ENCODE measurements at places on chromosomes 3 and 15.

DNA sequence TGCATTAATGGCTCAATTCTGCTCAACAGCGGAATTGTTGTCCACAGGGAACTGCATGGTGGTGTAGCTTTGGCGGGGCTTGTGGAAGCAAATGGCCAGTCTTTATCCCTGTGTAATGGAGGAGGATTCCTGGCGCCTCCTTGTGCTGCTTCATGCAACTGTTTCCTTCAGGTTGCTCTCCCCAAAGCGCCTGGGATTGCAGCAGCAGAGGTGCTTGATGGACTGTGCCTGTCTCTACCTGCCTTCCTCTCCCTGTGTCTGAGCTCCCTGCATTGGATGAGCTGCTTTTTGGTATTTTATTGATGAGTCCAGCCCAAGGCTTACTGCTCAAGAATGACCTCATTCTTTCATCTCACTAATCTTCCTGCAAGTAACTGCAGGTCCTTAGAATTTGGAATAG lies 72.9 kb upstream of the NDN start:
- peak; percentile 22 for DNase-seq

DNA sequence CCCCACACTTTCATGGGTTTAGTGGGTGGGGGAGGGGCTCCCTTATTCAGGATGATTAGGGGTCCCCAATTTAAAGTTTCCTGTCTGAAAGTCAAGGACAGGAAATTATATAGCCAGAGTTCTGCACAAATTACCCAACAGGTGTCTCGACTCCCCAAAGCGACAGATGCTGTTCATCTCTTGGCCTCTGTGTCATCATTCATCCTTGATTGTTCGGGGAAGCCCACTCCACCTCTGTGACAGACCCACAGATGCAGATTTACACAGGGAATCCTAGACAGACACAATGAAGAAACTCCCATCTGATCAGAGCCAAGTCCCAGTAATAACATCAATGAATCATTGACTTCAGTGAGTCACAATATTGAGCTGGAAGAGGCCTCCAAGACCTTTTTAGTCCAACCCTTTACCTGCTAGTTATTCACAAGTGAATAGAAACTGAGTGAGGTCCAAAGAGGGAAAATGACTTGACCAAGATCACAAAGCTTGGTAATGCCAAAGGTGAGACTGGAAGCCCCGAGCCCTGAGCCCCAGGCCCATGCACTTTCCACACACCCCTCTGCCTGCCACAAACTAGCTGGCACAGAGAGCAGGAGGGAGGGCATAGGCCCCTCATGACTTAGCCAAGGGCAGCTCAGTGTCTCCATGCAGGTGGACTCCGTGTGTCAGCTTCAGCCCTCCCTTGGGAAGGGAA lies 7.9 kb upstream of the SRP14 start:
- no peak for DNase-seq

- DNase-seq, result no peak
Observed at GRCh38 chr15:29635513-29636098, 186.7 kb downstream of the TJP1 start.

GRCh38 chr3:14870783-14871060 lies 52.0 kb downstream of the FGD5 start:
- no peak for DNase-seq

- peak; percentile 90 for DNase-seq
Observed at GRCh38 chr15:27398631-27399161, 427.7 kb downstream of the GABRG3 start.

GRCh38 chr3:28042707-28043106 lies 198.7 kb upstream of the CMC1 start:
- DNase-seq, result no peak

DNA sequence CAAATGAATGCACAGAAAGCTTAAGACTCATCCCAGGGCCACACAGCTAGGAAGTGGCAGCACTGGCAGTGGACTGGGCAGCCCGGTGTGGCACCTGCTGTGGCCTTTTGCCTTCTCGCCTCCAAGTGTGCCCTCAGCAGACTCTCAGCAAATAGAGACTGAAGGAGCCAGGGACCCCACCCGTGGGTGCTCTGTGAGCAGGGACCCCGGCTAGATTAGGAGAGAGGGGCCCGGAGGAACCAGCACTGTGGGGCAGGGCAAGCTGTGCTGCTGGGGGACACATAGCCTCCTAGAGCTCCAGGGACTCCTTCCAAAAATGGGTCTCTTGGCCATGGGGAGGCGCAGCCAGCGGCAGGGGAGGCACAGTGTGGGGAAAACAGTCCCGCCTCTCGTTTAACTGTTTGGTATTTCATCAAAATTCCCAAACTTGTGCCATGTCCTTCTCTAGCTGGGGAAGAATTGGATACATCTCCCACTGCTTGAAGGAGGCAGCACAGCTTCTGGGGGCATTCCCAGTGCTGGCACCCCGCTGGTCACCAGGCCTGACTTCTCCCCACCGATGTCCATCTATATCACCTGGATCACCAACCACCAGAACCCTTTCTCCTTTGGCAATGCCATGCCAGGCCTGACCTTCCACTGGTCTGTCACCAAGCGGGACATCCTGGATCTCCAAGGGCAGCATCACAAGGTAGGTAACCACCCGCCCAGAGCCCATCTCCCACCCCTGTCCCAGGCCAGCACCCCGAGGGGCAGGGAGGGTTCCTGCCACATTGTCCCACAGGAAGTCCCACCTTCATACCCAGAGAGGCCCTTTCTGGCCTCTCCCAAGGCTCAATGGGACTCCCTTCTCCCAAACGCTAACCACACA lies 12.0 kb upstream of the TXNRD3 start:
- no peak for DNase-seq

GRCh38 chr15:78836333-78836732 lies 25.1 kb upstream of the ADAMTS7 start:
- DNase-seq, result no peak

- no peak for DNase-seq
Observed at GRCh38 chr3:23239211-23240068, 36.3 kb downstream of the UBE2E2 start.

GRCh38 chr3:62873761-62874710 lies 1.2 kb downstream of the CADPS start:
- DNase-seq, result peak; percentile 89

- no peak for DNase-seq
Observed at GRCh38 chr3:187211532-187212195, 14.4 kb downstream of the RTP1 start.

DNA sequence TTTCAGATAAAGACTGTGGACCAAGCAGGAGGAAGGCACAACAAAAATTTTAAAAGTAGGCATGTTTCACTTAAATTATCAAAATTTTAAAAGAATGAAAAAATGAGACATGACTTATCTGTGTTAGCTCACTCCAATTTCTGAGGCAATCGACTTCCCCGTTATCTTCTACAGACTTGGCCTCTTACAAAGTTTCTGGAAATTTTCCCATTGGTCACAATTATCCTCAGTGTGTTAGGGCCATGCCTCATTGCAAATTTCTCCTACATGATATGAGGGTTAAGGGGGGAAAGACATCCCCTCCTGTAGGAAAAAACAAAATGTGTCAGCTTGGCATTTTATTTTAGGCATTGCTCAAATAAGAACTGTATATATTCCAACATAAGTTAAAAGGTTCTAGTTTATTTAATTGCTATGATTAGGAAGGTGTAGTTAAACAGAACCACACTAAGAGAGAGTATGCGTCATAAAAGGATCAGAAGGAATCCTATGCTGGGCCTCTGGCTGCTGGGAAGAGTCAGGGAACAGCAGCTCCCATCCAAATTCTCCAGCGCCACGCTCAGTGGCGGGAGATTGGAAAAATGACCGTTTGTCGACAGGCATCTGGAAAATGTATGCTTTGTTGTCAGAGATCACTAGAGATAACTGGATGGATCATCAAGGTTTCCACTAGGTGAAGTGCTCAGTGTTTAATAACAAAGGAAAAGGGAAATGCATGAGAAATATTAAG lies 463.6 kb upstream of the NR2F2 start:
- no peak for DNase-seq

DNA sequence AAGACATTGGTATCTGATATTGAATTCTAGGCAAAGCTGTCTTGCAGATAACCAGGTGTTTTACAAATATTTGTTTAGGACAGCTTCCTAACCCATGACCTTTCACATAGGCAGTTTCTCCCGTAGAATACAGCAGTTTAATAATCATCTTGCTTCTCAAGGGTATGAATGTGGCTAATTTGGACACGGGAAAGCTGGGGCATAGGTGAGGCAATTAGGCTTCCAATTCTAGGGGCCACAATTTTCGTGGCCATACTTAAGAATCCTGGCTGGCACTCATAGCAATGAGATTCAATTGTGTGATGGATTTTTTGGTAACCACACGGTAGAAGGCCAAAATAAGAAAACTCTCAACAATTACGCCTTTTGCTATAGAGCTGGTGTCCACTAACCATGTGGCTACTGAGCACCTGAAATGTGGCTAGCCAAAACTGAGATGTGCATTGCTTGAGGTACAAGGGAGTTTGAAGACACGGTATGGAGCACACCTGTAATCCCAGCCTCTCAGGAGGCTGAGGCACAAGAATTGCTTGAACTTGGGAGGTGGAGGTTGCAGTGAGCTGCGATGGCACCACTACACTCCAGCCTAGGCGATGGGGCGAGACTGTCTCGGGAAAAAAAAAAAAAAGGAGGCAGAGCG lies 34.4 kb downstream of the TFRC start:
- DNase-seq, result no peak

GRCh38 chr3:101009386-101009785 lies 16.2 kb upstream of the ABI3BP start:
- no peak for DNase-seq

GRCh38 chr3:108862865-108863798 lies 40.5 kb downstream of the TRAT1 start:
- DNase-seq, result no peak

GRCh38 chr3:122123850-122124249 lies 59.6 kb upstream of the CASR start:
- no peak for DNase-seq

- peak; percentile 67 for DNase-seq
Observed at GRCh38 chr3:54347060-54347459, 224.7 kb downstream of the CACNA2D3 start.

- DNase-seq, result no peak
Observed at GRCh38 chr15:25959100-25959499, 96.0 kb upstream of the ATP10A start.

DNA sequence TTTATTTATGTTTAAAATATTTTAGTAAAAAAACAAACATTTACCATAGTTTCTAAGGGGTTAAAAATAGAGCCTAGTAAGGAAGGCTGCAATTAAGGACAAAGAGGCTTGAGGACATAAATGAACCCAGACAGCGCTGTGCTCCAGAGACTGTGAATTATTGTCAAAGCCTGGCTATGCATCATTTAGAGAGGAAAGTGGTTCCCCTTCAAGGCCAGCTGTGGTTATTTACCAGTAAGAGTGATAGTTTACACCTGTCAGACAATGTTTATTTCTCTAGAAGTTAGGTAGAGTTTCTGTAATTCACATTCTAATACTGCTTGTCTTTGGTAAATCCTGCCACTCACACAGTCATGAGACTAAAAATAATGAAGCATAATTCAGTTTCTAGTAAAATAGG lies 32.4 kb upstream of the PIK3R4 start:
- DNase-seq, result peak; percentile 97

- DNase-seq, result no peak
Observed at GRCh38 chr3:13219077-13219901, 146.1 kb upstream of the IQSEC1 start.

DNA sequence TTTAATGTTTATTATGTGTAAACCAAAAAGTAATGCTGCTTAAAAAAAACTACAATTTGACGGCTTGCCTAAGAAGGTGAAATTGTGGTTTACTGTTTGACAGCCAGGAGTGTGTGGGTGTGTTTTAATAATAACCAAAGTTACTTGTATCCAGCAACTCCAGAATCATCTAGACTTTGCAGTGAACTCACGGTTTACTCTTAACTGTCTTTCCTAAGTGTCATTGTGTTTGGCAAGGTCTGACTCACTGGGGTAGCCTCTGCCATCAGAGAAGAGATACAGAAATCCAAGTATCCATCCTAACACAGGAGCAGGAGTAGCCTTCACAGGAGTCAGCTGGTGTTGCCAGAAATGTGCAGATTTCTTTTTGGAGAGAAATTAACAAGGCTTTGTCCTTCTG lies 151.1 kb downstream of the CTNNB1 start:
- DNase-seq, result no peak

DNA sequence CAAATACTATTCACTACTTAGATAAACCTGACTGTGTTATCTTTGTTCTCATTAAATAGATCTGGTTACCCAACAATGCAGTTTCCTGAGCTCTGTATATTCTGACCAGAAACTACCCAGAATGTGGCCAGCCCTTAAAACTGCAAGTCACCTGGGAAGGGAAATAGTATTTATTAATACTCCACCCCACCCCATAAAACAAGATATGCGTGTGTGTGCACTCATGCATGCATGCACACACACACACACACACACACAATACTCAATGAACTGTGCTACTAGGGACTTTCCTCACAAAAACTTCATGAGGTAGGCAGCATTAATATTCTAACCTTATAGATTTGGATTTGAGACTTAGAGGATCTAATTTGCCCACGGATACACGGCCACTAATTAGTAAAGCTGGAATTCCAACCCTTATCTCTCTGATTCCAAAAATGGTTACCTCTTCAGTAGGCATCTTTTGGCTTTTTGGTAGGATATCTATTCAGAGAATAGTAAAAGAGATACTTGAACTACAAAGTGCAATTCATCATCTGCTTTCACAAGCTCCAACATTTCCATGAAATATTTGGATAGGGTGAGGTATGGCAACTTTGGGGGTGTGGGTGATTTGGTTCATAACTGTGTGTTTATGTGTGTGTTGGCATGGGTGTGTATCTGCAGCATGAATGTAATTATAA lies 197.0 kb upstream of the CFAP20DC start:
- DNase-seq, result no peak

DNA sequence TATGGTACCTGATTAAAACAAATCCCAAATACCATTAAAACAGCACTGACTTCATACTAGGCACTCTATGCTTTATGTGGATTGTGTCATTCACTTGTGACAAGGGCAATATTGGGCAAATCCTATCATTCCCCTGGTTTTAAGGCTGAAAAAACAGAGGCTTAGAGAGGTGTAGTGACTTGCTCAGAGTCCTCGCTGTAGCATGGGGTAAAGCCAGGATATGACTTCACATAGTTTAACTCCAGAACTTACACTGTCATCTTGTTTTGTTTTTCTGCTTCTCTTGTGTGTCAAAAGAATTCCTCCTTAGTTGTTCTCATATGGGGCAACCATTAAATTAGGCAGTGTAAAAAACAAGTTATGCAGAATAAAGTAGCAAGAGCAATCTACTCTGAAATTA lies 40.3 kb upstream of the ICE2 start:
- DNase-seq, result no peak

GRCh38 chr15:40763801-40764628 lies at the start of gene GCHFR:
Gene GCHFR, plus strand, starts transcription at chr15:40764068. Its CDS starts 113 bp downstream, at chr15:40764181.
- peak; percentile 17 for DNase-seq

DNA sequence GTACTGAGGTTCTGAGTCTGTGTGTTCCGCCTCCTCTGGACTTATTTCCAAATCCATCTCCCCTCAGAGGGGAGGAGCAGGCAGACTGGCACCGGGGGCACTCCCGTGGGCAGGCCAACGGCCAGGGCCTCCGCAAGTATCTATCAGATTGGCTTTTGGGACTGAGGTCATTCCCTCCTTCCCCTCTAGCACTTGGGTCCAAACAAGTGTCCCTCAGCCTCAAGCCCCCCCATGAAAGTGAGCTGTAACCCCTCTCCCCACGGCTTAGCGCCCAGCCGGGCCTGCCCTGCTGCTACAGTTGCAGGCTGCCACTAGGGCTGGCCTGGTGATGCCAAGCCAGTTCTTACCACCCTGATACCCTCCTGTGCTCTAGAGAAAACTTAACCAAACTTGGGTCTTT lies 17.4 kb downstream of the ITGA11 start:
- no peak for DNase-seq

- peak; percentile 67 for DNase-seq
Observed at GRCh38 chr15:91331581-91331980, 231.5 kb downstream of the SV2B start.
